ENCODE measurements at places on chromosomes 16 and 17.

- DNase-seq: no peak
- H3K27ac ChIP-seq: no peak overlapping the region
- no peaks in the 10 kb centered on the region for H3K4me1 ChIP-seq
- no peak overlapping the region for H3K4me3 ChIP-seq
- no peaks in the 10 kb centered on the region for H3K36me3 ChIP-seq
Observed at GRCh38 chr16:50765260-50765659, 23.4 kb downstream of the CYLD start.

GRCh38 chr16:81817789-81818567 lies 38.9 kb downstream of the PLCG2 start:
- no peaks in the 10 kb centered on the region for H3K27me3 ChIP-seq
- DNase-seq: no peak
- no peaks in the 10 kb centered on the region for H3K36me3 ChIP-seq
- no peak overlapping the region for H3K4me3 ChIP-seq
- H3K27ac ChIP-seq: no peak overlapping the region

GRCh38 chr16:8962393-8963009 lies 1.2 kb downstream of the USP7 start:
- no peak for DNase-seq
- no peaks in the 10 kb centered on the region for H3K27me3 ChIP-seq
- peaks cover 39% of the 10 kb centered on the region for H3K4me1 ChIP-seq

- H3K4me1 ChIP-seq: no peaks in the 10 kb centered on the region
- no peak for DNase-seq
- no peak overlapping the region for H3K4me3 ChIP-seq
- H3K27me3 ChIP-seq: no peaks in the 10 kb centered on the region
- no peaks in the 10 kb centered on the region for H3K36me3 ChIP-seq
Observed at GRCh38 chr17:75832164-75832651, 12.0 kb downstream of the UNC13D start.

DNA sequence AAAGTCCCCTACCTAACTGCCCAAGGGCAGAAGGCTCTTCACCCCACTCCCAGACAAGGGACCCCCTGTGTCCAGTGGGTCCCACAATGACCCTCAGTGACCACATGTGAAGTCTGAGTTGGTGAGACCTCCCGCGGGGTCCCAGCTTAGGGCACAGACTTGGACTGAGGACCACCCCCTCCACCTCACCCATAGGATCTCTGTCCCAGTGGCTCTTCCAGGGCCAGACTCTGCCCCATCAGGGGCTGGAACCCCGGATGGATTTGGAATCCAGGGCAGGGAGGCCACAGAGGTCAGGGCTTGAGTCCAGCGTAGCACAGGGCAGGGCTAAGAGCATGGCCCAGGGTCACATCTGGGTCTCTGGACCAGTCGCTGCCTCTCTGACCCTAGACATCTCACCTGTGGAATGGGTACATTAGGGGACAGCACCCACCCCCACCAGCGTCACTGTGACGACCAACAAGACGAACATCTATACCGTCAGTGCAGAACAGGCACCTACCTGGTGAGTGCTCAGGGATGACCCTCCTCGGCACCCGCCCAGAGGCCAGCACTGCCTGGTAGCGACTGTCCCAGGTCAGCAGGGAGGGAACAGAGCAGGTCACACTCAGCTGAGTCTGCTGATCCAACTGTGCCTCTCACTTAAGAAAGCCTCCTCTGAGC lies 37.7 kb downstream of the TNFRSF13B start:
- H3K4me3 ChIP-seq: no peak overlapping the region
- no peak for DNase-seq
- no peaks in the 10 kb centered on the region for H3K36me3 ChIP-seq
- no peaks in the 10 kb centered on the region for H3K4me1 ChIP-seq
- no peak overlapping the region for H3K27ac ChIP-seq
